Cortex of kidney (tissue), 1 donor: ENCODE measurements at places on chromosomes 1 and 21.

- DNase-seq, result no peak
These were observed 158.5 kb downstream of the TSEN15 start for GRCh38 chr1:184210031-184210430.

- DNase-seq, result no peak
These were observed 2.0 kb downstream of the RNF186 start for GRCh38 chr1:19812875-19813642.

DNA sequence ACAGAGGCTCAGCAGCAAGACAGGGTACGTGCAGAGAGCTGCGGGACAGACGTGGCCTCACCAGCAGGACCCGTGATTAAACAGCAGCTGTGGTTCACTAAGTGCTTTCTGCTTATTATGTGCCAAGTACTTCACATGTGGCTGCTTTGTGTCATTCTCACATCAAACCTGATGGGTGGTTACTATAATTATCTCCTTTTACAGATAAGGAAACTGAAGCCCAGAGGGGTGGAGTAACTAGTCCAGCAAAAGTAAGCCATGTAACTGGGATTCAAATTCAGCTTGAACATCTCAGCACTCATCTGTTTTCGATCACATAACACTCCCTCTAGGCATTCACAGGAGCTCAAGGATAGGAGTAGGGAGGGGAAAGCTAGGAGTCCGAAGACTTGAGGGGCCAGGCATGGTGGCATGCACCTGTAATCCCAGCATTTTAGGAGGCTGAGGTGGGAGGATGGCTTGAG, 50.8 kb upstream of the CLIC4 start:
- DNase-seq, result no peak

DNA sequence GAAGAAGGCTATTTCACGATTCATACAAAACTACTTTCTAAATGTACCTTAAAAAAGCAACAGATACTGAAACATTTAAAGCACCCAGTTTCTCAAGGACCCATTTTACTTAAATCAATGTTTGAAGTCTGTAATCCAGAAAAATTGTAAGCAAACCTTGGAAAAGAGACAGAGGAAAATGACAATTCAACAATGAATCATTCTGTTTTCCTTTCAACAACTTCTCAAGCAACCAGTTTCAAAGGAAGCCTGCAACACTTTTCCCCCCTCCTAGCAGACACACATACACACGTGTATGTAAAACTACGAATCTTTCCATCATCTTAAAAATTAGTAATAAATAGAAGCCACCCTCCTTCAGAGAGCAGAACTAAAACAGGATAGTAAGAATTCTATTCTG, 1.2 kb downstream of the RERE start:
- no peak for DNase-seq

DNA sequence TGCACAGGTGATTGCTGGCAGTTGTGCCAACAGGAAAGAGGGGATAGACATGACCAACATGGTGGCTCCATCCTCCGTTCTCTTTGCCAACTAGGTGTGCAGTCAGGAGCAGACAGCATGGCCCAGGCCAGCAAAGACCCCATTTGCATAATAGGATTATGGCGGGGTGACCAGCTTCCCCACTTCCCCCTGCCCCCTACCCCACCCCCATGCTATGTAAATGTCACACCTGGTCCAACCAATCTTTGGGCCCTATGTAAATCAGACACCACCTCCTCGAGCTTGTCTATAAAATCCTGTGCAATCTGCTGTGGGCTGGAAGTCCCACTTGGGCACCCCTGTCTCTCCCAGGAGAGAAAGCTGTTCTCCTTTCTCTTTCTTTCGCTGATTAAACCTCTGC, 146.0 kb downstream of the SLC30A10 start:
- DNase-seq, result no peak

- no peak for DNase-seq
These were observed 1237.5 kb downstream of the AMY1C start for GRCh38 chr1:104987210-104987609.

GRCh38 chr1:170910273-170910672, 25.1 kb upstream of the MROH9 start:
- no peak for DNase-seq

GRCh38 chr1:166167572-166167925, 748 bp upstream of the FAM78B start:
- no peak for DNase-seq

- no peak for DNase-seq
These were observed 9.9 kb upstream of the BACE2 start for GRCh38 chr21:41158026-41158425.

DNA sequence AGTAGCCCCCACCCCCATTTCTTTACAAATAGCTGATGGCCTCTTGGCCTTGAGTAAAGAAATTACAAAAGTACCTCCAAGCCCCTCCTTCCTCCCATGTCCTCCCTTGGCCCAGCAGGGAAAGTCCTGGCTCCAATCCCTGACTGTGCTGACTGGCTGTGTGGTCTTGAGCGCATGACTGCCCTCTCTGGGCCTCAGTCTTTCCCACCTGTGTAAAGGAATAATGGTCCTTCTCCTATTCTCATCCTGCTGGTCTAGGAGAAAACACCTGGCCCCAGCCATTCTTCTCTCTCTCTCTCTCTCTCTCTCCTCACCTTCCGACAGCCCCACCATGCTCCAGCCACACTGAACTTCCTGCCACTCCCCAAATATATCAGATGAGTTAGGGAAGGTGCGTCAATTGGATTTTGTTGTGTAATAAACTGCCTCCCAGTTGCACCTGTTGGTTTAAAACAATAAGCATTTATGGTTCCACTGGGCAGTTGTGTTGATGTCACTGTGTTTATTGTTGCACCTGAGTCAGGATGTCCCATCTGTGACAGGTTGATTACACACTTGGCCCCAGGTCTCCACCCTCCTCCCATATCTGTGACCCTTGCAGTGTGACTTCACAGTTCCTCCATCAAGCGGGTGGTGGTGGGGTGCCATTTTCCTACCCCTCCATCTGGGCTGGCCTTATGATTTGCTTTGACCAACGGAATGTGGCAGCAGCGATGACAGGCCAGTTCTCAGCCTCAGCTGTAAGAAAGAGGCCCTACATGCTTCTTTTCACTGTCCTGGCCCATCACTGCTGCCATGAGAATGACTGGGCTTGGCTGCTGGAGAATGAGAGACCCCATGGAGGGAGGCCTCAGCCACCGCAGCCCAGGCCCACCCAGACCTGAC, 22.3 kb upstream of the LRP8 start:
- DNase-seq, result no peak

DNA sequence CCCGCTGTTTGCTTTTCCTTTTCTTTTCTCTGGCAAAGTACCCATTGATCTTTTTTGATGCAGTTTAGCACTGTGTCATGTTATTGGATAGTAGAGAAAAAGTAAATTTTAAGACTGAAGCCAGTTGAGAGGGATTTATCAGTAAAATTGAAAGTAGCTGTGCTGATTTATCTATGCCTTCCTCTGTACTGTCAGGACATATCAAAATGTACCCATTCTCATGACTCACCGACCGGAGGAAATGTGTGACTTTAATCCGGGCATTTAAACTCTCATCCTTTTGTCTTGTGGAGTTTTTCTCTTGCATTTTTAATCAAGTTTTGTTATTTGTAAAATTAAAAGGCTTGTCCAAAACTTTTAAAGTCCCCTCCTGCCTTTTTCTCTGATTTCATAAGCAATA, 276.6 kb upstream of the FMN2 start:
- DNase-seq, result no peak

DNA sequence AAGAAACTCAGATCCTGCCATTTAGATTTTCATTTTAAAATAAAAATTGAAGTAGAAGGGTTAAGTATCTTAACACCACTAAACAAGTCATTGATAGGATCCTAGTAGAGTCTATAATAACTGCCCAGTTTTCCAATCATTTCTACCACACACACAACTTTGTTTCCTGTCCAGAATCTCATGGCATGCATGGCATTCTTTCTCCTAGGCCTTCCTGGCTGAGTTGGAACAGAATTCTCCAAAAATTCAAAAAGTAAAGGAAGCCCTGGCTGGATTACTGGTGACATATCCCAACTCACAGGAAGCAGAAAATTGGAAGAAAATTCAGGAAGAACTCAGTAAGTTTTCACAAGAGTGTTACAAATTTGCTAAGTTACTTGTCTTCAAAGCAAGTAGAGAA, 111.4 kb upstream of the BMP8A start:
- no peak for DNase-seq

DNA sequence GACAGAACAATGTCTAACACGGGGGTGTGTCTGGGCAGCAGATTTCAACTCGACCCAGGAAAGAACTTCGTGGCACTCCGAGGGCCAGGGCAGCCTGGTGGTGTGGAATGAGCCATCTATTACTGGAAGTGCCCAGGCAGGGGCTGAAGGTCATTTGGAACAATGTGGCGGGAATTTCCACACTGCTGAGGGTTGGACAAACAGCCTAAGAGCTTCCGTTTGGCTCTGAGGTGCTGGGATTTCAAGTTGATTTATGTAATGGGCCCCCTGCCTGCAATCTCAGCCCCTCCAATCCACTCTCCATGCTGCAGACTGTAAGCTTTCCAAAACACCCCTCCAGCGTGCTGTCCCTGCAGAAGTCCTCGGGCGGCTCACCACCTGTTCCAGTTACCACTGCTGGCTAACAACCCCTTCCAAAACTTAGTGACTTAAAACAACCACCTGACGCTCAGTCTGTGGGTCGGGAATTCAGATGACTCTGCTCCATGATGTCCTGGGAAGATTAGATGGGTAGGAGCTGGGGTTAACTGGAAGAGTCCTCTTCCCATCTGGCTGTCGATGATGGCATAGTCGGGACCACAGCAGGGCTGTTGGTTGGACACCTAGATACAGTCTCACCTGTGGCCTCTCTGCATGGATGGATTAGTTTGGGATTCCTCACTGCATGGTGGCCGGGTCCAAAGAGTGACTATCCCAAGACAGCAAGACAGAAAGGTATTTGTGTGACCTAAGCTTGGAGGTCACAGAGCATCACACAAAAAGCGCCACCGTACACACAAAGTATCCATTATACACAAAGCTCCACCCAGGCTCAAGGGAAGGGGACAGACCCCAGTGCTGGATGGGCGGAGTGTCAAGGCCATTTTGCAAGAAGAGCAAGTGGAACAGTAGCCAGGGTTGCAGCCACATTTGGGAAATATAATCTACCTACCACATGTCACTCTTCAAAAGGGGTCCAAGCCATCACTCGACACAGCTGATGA, 89.7 kb upstream of the IFFO2 start:
- DNase-seq, result no peak

DNA sequence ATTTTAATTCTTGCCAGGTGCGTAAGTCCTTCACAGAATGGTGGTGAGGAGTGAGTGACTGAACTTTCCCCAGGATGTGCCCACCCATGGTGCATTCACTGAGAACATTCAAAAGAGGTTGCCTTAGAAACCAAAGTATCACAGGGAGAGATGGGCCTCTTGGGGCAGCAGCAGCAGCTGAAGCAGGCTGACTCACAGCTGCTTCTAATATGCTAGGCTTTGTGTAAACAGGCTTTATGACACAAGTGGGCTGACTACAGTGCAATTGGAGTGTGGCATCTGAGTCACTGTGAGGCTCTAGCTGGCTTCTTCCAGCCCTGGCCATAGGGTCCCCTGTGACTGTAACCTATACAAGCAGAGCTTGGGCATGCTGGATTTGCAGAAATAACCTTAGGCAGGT, 12.6 kb downstream of the PIGP start:
- no peak for DNase-seq

GRCh38 chr1:45012639-45013278, 705 bp downstream of the UROD start:
- no peak for DNase-seq

DNA sequence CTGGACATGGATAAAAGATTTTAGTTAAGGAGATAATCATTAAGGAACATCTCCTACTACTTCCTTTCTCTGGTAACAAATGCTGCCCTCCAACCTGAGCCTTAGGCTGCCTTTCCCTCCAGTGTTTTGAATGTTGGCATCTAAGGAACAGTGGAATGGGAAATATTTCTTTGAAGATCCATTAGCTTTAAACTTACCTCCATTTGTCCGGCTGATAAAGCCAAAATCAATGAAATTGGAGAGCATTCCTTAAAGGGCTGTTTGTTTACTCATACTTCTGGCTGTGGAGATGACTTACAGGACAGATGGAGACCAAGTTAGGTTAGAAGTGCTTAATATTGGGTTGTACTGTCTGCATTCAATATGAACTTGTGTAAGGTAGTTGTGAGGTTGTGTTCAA, 439.1 kb downstream of the PLA2G4A start:
- no peak for DNase-seq

DNA sequence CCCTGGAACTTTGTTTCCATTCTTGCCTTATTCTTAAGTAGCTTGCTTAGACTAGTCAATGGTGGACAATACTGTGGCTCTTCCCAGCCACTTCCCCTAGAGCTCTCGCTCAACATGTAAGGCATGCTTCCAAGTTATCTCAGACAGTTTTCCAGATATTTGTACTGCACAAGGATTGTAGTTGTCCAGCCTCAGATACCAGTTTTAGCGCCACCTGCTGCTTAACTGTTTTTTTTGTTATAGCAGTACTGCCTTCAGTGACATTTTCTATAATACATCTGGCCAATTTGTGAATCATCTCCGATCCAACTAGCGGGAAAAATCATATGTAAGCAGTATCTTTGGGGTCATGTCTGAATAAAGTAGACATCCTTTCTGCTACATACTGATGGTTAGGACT, 346.7 kb upstream of the ADGRL4 start:
- DNase-seq, result no peak

DNA sequence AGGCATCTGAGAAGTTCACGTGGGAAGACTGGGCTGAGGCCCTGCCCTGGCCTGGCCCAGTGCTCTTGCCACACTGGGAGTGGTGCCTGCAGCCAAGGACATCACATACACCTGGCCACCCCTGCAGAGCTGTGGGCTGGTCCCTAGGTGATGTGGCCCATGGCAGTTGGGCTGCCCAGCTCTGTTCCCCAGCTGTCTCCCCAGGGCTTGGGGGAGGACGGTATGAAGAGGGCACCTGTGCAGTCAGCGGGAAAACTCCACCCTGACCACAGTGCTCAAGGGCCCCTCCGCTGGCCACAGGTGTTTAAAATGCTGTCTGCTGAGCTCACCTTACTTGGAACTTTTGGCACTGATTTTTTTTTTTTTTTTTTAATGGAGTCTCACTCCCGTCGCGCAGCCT, 120.4 kb upstream of the SLC25A33 start:
- no peak for DNase-seq

- no peak for DNase-seq
These were observed 54.6 kb upstream of the SAMSN1 start for GRCh38 chr21:14600569-14601297.

DNA sequence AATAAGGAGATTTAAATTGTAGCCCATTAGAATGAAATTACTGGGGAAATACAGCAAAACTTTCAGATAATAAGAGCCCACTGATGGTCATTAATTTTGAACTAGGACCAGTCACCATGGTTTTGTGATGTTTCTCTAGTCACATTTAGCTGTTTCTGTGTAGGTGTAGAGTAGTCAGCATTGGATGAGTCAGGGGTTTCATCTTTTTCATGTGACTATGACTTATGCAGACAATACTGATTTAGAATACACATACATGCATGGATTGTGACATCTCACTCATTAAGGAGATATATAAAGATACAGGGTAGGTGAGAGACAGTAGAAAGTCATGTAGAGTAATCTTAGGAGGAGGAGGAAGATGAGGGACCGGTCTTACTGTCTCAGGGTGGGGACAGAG, 1192.7 kb downstream of the KCNT2 start:
- no peak for DNase-seq
